ENCODE measurements at places on chromosomes 7 and 10. TPM values are rescaled to one million over a fixed set of nuclear protein-coding genes. Genes with fewer than 3 reads are reported as not detected.

DNA sequence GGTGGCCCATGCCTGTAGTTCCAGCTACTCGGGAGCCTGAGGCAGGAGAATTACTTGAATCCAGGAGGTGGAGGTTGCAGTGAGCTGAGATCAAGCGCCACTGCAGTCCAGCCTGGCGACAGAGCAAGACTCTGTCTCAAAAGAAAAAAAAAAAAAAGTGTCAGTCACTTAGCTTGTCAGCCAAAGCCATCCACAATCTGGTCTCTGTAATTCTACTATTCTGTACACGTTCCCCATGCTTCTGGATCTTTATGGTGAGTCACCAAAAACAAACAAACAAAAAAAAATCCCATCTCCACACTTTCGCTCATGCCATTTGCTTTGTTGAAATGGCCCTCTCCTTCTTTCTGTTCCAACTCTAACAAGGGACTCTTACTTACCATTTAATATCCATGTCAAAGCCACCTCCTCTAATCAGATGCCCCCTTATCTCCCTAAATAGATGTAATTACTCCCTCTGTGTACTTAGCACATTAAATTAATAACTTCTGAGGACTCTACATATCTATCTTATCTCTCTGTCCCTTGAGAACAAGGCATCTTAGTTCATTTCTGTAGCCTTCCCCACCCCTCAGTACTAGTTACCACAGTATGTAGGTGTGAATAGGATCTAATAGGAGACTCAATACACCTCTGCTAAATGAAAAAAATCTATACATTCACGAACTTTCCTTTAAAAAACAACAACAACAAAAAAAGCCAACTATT is 128.4 kb downstream of the ELMO1 start:
- no peak for DNase-seq

DNA sequence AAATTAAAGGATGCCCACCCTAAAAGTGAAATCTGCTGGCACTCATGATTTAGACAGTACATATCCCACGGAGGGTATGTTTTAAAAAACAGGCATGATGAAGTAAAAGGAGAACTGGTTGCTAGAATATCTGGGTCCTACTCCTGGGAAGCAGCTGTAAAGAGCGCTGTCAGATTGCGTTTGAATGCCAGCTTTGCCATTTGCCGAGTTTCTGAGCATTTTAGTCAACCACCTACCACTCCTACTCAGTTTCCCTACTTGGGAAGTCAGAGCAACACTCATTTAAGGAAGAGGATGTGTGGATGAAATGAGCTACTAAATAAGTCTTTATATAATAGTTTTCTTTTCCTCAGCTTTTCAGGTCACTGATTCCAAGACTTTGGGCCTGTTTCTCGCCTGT is 1.1 kb upstream of the UMAD1 start:
- no peak for DNase-seq

GRCh38 chr7:82317760-82318159 is 125.8 kb downstream of the CACNA2D1 start:
- no peak for DNase-seq

- DNase-seq, result no peak
Observed at GRCh38 chr7:32522746-32523530, 27.6 kb downstream of the AVL9 start.

GRCh38 chr10:93077860-93078337 is 4.2 kb downstream of the CYP26A1 start:
- peak; percentile 91 for DNase-seq

GRCh38 chr10:101485681-101486554 is 102.1 kb downstream of the POLL start:
- peak; percentile 33 for DNase-seq

DNA sequence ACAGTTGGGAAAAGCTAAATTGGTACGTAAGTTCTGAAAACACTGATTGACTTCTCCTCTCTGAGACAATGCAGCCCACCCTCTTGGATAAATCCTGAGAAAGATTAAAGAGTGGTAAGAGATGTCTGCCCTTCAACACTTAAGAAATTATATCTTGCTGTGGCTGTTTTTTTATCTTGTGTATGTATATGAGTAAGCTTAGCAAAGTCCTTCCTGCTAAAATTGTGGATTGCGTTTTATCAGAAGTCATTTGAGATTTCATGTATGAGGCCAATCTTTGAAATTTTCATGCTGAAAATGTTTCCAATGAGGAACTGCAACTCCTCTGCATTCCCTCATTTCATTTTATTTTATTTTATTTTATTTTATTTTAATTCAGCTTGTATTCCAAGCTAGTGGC is 106.2 kb upstream of the INHBA start:
- DNase-seq, result no peak

GRCh38 chr7:24912424-24912823 is 67.6 kb downstream of the OSBPL3 start:
- DNase-seq, result no peak

DNA sequence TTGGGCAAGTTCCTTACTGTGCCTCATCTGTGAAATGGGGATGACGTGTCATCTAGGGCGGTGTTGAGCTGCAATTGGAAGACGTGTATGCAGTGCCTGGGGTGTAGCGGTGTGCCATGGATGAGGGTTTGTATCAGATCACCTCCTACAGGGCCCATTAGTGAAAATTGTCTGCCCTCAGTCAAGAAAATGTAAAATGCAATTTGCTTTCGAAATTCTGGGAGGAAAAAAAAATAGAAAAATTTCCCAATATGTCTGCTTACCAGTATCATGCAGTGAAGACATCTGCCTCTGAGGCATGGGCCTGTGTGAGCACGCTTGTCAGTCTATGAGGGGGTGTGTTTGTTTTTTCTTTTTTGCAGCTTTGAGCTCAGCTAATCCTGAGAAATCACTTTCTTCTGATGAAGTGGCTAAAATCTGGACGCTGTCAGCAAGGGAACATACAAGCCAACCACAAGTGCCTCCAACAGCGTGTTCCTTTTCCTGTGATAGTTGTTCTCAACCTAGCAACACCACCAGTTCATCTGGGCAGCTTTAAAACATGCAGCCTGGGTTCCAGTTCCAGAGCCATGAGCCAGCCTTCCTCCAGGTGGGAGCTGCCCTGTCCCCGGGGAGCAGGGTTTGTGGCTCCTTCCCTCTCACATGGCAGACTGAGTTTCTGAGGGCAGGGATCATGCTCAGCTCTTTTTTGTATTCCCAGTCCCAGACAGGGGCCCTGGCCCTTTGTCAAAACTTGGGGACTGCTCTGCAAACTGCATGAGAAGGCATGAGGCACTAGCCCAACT is 10.3 kb downstream of the FAM241B start:
- DNase-seq, result no peak

DNA sequence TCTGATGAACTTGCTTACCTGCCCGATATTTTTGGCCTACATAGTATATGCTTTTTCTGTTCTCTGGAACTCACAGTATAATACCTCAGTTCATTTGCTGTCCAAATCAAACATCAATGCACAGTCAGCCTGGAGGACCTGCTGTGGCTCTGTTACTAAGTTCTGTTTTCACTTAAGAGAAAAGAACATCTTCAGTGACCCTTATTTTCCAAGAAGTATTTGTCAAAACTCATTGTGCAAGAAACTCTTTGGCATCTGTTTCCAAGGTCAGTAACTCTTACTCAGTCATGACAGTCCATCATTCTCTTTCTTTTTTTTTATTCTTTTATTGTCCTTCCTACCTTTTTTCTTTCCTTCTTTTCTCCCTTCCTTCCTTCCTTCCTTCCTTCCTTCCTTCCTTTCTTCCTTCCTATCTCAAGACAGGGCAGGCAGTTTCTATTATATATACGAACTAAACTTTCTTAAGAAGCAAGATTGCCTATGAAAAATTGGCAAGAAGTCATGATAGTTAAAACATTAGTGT is 37.8 kb upstream of the SEM1 start:
- DNase-seq, result no peak

GRCh38 chr10:17128261-17128660 is 1.4 kb downstream of the CUBN start:
- DNase-seq, result no peak

GRCh38 chr7:143248761-143249354 is 14.4 kb upstream of the GSTK1 start:
- DNase-seq, result peak; percentile 64

DNA sequence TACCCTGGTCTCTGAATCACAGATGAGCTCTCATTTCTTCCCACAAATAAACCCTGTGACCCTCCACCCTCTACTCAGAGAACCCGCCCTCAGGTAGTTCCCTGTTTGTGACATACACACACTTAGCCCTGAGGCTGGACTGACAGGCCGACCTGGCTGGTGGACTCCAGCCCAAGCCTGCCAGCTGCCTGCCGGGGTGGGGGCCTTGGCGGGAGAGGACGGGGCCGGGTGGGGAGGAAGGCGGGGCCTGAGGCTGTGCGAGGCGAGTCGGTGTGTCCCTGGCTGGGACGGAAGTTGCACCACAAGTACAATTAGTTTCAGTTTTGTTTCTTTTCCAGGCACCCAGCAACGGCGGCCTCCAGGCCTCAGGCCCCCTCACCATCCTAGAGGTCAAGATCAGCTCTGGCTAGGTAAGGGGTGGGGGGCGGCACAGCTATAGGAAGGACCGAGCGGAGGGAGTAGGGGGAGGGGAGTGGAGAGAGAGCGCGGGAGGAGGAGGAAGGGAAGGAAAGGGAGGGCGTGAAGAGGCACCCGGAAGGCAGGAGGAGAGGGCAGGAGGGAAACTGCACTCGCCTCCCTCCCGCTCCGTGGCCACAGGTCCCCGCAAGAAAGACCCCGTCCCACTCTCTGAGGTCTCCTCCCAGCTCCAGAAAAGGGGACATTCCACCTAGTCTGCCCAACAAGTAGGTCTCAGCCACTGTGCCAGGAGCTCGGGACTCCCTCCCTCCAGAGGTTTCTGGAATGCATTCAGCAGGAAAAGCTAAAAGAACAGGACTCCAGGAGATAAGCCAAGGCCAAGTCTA is at the start of gene TRIM56:
TSS of gene TRIM56 (plus strand) at position 320 of the 803 bp plus-strand sequence. CDS start 1,832 bp downstream, outside the sequence.
- peak; percentile 96 for DNase-seq

- DNase-seq, result no peak
Observed at GRCh38 chr7:17779381-17779780, 160.9 kb downstream of the SNX13 start.

GRCh38 chr7:128268233-128268632 is 27.2 kb downstream of the LEP start:
- peak; percentile 23 for DNase-seq

DNA sequence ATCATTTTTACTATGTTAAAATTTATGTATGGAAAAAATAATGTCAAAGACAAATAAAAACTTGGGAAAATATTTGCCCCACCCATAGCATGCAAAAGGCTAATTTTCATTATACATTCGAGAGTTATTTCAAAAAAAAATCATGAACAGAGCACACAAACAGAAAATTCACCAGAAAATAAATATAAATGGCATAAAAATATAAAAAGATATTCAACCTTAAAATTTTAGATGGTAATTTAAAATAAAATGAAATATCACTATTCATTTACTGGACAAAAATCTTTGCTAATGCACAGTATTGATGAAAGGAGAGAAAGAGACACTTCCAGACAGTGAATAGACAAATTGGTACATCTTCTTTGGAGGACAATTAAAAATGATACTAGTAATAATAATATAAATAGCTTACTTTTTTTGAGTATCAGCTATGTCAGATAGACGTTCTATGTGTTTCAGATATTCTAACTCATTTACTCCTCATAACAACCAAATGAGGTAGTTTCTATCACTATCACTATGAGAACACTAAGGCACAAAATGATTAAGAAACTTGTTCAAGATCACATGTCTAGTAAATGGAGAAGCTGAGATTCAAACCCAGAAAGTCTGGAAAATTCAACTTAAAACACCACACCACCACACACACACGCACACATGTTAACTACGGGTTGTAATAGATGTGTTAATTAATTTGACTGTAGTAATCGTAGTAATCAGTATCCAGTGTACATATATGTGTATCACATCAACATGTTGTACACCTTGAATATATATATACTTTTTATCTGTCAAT is 63.0 kb downstream of the CCDC71L start:
- DNase-seq, result no peak

DNA sequence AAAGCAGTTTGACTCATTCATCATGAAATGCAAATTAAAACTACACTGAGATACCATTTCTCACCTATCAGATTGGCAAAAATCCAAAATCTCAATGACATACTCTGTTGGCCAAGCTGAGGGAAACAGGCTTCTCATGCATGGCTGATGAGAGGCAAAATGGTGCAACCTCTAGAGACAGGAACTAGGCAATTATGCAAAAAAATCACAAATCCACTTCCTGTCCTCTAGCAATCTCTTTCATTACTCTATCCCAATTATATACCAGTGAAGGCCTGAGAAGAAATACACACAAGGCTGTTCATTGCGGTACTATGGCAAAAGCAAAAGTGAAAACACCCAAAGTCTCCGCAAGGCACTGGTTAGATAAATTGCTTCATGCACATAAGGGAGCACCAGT is 25.9 kb upstream of the PTPRN2 start:
- DNase-seq, result no peak

GRCh38 chr10:110762849-110763211 is 108.9 kb upstream of the PDCD4 start:
- no peak for DNase-seq

- peak; percentile 70 for DNase-seq
Observed at GRCh38 chr7:923108-924041, 31.1 kb downstream of the ADAP1 start.

DNA sequence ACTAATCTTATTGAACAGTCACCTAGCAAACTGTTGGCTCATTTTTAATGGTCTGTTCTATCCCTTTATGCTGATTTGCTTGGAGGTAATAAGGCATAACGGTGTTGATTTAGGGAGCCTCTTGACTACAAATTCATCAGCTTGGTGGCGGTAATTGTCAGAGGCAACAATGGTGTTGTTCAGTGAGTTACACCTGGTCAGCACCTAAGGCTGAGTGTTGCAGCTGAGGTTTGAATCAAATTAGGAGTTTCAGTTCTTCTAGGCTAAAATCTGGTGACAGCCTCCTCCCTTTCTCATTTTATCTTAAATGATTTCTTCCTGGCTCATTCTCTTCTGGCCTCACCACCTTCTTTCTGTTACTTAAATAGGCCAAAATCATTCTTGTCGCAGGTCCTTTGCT is 42.3 kb upstream of the SP8 start:
- no peak for DNase-seq

Gene KCNMA1
- 48.0 TPM for total RNA-seq

Gene ADAM12
- not detected for total RNA-seq

Gene PNLIPRP2
- total RNA-seq, result not detected

Gene RNF32
- 0.62 TPM for total RNA-seq

Gene CPN1
- total RNA-seq, result 43.4 TPM

Gene C7orf57
- not detected for total RNA-seq

Gene CABCOCO1
- not detected for total RNA-seq

Gene BAG3
- 23.8 TPM for total RNA-seq

Gene RELN
- total RNA-seq, result 11.9 TPM

Gene WDR86
- 0.39 TPM for total RNA-seq

Gene HECTD2
- 1.9 TPM for total RNA-seq
